Right kidney (tissue), 9 donors: ENCODE measurements at places on chromosomes 7 and 10.

DNA sequence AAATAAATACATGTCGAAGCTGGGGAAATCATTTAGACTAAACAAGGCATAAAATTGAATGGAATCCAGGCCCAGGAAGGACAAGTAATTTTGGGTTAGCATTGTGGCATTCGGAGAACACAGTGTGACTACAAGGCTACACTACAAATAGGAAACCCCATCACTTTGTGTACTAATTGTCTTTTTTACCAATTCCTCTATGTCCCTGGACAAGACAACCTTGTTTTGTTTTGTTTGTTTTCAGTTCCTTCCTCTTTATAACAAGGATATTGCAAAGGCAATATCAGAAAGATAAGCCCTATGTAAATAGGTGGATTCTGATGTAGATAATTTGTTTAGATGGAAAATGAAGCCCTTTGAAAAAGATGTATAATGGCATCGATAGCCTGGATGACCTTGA lies 215.9 kb upstream of the MKLN1 start:
- DNase-seq: no peak

DNA sequence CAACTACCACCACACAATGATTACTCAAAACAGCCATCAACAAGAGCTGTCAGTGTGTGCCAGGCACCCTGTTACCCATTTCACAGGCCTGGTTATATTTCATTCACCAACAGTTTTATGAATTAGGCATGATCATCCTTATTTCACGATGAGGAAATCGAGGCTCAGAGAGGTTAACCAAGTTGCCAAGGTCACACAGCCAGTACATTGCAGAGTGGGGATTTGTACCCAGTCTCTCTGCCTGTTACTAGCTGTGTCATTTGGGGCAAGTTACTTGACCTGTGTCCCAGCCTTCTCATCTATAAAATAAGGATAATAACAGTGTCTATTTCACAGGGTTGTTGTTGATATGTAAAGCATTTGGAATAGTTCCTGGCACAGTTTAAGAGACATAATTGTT lies 97.2 kb downstream of the COL13A1 start:
- no peak for DNase-seq

DNA sequence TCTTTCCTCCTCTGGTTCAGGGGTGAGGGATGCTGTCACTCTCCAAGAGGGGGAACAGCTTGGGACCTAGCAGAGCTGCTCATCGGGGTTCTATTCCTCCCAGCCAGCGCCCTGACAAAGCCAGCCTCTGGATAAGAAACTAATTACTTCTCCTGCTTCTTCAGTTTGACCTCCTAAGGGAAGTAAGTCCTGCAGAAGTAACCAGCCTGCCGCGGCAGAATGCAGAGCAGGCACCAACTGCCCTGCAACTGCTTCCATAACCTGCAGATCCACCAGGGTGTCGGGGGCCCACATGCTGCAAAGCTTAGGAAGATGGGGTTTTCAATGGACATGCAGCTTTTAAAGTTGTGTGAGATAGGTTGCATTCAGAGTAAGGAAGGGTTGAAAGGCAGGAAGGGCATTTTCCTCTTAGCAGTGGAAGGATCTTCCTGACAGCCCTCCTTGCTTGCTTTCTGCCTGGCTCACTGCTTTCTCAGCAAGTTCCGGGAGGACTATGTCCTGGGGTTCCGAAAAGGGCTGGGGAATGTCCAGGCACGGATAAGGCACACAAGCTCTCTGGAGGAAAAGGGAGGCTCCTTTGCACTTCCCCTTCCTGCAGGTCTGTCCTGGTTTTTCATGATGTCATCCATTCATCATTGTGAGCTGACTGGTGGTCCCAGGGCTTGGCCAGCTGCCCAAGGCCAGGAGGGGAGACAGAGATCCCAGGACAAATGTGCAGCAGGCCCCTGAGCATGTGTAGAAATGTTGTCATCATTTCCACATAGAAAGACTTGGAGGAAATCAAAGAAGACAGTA lies 24.3 kb upstream of the CALU start:
- no peak for DNase-seq

DNA sequence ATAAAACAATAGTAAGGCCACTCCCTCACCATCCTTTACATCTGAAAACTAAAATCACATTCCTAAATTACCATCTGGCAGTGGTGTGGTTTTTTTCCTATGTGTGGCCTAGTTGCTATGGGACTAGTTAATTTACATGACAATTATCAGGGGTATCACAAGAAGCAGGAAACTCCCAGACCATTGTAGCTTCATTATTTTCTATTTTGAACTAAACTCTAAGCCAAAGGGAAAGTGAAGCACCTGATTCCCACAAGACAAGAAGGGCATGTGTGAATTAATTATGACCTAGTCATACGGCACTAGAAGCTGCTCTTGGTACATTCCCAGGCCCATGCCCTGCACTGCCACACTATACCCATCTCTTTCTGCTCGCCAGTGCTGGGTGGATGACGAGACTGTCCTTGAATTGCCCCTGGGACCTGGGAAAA lies 103.4 kb downstream of the ATXN7L1 start:
- DNase-seq: no peak

- no peak for DNase-seq
These were observed 1.4 kb upstream of the ASNS start for GRCh38 chr7:97873606-97874005.

- no peak for DNase-seq
These were observed 387.5 kb upstream of the LRRTM3 start for GRCh38 chr10:66538371-66538770.

GRCh38 chr10:77284797-77285196 lies 352.8 kb downstream of the KCNMA1 start:
- no peak for DNase-seq

- no peak for DNase-seq
These were observed 78.4 kb downstream of the CARD11 start for GRCh38 chr7:2965301-2965700.

GRCh38 chr10:88361494-88361893 lies 221.6 kb downstream of the RNLS start:
- DNase-seq: no peak

DNA sequence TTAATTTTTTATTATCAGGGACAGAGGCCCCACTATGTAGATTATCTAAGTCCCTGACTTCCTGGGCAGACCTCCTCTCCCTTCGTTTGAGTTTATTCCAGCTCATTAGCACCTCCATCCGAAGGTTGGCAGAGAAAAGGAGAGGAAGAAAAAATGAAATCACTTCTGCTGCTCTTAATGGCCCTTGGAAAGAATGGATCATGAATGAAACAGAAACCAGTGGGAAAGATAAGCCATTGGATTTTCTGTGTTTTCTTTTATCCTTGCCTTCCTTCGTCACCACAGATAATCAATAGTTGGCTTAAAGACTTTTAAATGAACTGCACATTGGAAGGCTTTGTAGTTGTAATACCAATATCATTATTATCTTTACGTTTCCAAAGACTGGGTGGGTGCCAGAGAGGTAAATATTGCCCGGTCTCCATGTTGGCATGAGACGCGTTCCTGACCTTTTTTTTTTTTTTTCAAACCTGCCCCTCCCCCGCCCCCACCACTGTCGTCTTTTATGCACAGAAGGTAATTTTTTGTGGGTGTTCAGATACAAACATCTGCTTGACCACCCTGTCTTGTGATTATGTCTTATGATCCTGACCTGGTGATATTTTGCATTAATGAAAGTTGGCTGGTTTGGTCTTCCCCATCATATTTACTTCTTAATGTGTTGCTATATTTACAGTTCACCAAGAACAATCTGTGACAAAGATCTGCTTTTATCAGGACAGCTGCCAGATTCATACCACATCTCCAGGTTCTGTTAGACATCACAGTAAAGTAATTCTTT lies 116.8 kb downstream of the ARID5B start:
- DNase-seq: no peak

DNA sequence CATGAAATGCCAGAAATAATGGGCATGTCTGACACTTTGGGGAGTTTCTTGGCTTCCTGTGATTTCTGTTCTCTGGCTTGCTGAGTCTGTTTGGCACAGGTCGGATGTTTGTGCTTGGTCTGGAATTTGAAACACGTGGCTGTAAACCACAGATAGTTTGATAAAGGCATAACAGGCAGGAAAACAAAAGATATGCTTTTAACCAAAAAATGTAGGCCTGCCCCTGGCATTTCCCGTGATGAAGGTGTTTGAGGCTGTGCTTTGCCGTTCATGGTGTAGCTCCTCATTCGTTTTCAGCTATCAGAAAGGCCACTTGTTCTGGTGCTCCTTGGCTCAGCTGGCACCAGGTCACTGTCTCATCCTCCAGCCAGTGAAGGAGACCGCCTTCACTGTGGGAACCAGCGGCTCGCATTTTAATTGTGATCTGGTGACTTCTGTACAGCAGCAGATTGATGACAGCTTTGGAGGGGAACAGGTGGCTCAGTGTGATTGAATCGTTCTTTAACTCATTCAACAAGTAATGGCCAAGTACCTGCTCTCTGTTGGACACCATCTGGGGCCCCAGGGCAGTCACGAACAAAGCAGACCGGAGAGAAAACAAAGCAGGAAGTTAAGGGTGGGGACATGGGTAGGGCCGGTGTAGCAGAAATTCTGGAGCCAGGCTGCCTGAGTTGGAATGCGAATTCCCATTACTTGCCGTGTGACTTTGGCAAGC lies 111.5 kb downstream of the CCNY start:
- no peak for DNase-seq

- DNase-seq: no peak
These were observed 3.3 kb downstream of the AVPI1 start for GRCh38 chr10:97683556-97684367.

DNA sequence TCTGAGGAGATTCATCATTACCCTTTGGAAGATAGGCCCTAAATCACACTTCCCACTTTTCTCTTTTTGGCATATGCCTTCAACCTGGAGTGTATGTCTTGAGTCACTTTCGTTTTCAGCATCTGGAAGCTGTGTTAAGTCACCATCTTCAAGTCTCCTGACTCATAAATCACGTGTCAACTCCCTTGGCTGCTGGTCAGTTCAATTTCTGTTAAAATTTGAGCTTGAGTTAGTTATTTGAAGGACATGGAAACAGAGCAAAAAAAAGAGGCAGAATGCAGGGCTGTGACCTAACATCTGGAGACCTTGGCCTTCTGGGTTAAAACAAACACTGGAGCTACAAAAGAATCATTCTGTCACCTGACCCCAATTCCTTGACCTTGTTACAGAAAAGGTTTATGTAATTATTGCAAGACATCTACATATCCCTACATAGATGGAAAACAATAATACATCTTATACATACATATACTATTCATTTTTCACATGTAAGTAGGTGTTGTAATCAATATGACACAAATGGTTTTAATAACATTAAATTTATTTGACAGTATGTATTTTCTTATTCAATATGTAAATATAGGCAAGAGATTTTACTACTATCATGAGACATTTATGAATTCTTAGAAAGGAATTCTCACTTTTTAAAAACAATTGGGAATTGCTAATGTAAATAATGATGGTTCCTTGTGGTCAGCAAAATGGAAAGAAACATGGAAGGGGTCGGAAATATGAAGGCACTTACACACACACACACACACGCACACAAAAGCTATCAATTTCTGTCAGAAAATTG lies 169.7 kb upstream of the PHYHIPL start:
- no peak for DNase-seq
